ENCODE measurements at places on chromosomes 1 and 21.

DNA sequence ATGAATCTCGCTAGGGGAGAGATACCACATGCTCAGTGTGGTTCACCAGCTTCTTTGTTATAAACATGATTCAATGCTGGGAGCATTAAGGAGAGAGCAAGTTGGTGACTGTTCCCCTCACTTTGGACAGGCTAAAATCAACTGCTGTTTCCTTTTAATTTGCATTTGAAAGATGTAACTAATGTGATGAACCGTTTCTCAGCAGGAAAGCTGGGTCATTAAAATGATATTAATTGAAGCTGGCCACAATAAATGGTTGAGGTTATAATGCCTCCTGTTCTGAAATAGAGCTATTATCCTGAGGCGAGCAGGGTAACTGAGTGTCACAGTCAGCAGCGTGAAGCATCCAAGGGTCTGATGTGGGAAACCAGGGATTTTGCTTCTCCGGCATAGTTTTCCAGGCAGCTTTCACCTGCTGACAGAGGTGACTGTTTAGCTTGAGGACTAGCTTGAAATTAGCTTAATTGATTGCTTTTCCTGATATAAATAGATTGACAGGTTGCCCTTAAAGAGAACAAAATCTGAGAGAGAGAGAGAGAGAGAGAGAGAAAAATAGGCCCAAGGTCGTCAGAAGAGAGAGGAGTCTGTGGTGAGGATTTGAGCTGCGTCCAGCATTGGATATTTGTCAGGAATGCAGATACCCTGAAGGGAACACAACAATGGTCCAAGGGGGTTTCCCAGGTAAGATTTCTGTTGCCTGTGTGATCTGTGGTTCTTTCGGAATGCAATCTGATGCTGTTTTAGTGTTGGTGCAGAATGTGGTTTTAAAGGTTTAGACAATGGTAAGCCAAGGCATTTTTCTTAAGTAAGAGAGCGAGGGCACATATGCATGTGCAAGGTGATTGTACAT lies 209.7 kb downstream of the PATJ start:
- DNase-seq = no peak

DNA sequence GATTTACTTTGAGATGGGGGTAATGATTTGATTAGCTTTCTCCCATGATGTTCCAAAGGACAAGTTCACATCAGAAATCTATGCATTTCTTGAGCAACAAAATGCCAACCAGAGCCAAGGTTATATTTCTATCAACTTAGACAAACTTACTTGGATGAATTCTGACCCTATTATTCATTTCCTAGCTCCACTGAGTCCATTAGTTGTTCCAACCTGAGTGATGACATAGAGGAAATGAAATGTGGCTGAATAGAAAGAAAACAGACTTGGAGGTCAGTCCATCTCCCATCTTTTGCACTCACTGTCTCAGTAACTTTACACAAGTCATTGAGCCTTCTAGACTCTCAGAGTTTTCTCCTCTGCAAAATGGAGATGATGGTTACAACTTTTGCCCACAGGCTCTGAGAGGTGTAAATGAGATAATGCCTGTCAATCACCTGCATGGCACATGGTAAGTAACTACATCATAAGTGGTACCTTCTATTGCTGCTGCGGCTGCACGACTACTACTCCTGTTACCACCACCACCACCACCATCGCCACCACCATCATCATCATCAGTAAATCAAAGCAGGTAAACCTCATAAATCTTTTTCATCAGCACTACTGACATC lies 98.2 kb downstream of the PTPN14 start:
- DNase-seq = no peak

DNA sequence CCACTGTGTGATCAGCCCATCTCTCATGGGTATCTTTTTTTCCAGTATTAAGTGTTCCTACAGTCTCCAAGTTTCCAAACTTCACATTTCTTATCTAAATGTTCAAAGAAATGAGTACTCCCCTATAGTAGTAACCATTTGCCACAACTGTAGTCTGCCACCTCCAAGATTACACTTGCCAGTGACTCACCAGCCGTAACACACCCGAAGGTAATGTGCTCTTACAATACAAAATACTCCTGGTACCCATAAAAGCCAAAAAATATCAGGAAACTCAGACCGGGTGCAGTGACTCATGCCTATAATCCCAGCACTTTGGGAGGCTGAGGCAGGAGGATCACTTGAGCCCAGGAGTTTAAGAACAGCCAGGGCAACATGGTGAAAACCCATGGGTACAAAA lies 20.5 kb upstream of the ZNF496 start:
- DNase-seq = no peak

DNA sequence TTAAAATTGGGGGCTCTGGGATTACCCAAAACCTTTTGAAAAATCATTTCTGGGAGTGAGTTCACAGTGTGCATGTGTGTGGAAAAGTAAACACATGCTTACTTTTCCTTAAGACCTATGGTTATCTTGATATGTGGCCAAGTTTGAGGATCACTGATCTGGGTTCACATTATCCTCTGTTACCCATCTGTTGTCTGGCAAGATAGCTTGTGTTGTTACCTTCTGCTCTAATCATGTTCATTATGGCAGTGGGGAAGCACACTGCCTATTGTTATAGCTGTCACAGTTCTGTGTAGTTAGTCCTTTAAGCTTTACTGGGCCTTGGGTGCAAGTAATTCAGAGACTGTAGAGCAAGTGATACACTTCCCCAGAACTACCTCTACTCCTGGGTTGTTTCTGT lies 5.0 kb downstream of the CTBS start:
- DNase-seq = no peak

- peak; percentile 51 for DNase-seq
Measured at GRCh38 chr21:14589855-14590563, 43.9 kb upstream of the SAMSN1 start.

DNA sequence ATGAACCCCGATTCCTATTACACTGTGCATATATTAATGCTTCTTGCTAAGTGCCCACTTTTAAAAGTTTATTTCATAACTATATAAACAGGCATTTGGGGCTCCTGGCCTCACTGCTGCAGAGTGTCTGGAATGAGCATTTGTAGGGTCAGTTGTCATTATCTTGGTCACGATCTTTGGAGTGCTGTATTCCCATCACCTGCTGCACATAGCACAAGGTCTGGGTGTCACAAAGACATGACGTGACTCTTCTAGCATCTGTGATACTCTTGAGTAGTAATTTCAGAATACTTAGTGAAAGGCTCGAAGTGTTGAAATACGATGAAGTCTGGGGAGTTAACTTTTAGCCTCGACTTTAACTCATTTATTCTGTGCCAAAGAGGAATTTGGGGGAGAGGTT lies 186.4 kb downstream of the FMN2 start:
- no peak for DNase-seq

DNA sequence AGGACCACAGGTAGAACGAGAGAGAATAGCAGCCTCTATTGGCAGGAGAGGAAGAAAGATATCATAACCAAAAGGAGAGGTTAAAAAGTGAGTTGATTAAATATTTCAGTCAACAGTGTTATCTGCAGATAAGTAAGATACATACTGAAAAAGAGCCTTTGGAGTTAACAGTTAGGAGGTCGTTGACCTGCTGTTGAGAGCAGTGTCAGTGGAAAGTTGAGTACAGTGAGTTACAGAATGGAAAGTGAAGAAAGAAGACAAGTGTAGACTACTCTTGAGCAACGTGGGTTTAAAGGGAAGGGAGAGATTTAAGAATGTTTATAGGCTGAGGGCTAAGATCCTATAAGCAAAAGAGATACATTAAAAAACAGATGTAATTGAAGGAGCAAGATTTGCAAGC lies 30.2 kb downstream of the GNAT2 start:
- DNase-seq = no peak

- no peak for DNase-seq
Measured at GRCh38 chr1:225694151-225694603, 41.3 kb upstream of the ENAH start.

- no peak for DNase-seq
Measured at GRCh38 chr1:208103597-208104513, 140.3 kb downstream of the PLXNA2 start.

GRCh38 chr1:56502700-56503245 lies 76.6 kb downstream of the PLPP3 start:
- DNase-seq = no peak

- DNase-seq = no peak
Measured at GRCh38 chr1:93631626-93632365, 49.8 kb downstream of the BCAR3 start.

- no peak for DNase-seq
Measured at GRCh38 chr21:43639470-43640353, 19.6 kb downstream of the HSF2BP start.

GRCh38 chr1:93668951-93669350 lies 12.7 kb downstream of the BCAR3 start:
- DNase-seq = no peak

- no peak for DNase-seq
Measured at GRCh38 chr1:39220891-39221870, 16.7 kb downstream of the MACF1 start.

DNA sequence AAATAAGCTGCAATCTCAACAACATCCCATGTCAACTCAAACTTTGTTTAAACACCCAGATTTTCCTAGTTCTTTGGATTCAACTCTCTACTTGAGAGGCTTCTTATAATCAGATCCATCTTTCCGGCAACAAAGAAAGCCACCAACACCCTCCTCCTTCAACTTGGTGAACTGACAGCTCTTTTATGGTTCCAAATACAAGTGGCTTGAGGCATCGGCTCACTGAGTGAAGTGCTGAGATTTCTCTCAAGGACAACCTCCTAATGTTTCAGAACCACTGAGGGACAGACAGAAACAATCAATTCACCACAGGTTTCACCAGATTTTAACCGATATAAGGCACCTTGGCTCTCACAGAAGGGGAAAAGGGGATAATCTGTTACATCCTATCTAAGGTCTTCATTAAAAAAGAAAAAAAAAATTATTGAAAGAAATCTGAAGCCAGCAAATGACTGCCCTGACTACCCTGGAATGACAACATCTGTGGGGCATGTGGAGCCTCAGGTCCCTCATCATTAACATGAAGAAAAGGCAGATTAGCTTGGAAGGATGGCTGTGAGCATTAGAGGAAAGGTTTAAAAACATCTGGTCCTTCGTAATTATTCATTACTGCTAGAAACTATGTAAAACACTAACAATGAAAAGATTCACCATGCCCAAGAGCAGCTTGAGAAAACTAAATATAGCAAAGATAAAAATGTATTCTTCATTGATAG lies 50.9 kb downstream of the PTPN14 start:
- no peak for DNase-seq

DNA sequence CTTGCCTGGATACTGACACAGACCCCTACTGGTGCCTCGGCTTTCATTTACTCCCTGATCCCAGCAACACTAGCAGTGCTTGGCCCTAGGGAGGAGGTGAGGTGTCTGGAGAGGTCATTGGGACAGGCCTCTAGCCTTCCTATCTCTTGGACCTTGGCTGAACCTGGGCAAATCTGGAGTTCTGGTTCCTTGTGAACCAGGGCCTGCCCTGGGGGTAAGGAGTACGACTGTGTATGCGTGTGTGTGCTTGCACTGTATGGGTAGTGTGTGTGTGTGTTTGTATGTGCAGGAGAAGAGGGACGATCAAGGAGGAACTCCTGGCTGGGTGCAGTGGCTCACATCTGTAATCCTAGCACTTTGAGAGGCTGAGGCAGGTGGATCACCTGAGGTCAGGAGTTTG lies 252.7 kb upstream of the CSF3R start:
- no peak for DNase-seq

GRCh38 chr1:2856066-2856390 lies 54.5 kb upstream of the TTC34 start:
- no peak for DNase-seq

DNA sequence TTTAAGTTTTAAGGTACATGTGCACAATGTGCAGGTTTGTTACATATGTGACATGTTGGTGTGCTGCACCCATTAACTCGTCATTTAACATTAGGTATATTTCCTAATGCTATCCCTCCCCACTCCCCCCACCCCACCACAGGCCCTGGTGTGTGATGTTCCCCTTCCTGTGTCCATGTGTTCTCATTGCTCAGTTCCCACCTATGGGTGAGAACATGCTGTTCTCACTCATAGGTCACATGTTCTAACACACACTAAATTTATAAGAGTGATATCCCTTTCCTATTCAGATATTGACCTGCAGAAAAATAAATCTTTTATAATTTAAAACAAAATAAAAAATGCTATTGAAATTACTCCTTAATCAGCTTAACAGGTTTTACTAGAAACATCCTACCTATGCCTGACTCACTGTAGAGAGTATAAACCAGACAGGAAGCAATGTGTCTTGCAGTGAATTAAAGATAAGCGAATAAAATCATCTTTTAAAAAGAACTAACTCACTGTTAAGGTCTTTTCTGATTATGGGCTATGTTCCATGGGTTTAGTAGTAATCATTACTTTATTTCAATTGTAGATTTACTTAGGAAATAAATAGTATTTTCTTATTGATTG lies 82.0 kb upstream of the DPH5 start:
- DNase-seq = no peak

GRCh38 chr1:154629061-154629674 lies 21.2 kb upstream of the ADAR start:
- no peak for DNase-seq

GRCh38 chr21:42587036-42587435 lies 66.4 kb upstream of the PDE9A start:
- no peak for DNase-seq

DNA sequence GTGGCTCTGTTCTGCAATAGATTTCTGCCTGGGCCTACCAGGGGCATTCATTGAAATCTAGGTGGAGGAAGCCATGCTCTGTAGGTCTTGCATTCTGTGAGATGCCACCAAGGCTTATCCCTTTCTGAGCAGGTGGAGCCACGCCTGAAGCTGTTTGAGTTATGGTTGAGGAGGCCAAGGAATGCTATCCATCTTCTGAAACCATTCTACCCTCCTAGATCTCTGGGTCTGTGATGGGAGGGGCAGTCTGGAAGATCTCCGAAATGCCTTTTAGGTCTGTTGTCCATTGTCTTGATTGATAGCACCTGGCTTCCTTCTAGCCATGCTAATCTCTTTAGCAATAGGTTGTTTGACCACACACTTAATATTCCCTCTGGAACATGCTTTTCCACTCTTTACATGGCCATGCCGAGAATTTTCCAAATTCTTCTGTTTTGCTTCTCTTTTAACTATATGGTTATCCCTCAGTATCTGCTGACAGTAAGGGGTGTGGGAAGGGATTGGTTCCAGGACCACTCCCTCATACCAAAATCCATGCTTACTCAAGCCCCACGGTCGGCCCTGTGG lies 45.2 kb downstream of the AK4 start:
- no peak for DNase-seq

DNA sequence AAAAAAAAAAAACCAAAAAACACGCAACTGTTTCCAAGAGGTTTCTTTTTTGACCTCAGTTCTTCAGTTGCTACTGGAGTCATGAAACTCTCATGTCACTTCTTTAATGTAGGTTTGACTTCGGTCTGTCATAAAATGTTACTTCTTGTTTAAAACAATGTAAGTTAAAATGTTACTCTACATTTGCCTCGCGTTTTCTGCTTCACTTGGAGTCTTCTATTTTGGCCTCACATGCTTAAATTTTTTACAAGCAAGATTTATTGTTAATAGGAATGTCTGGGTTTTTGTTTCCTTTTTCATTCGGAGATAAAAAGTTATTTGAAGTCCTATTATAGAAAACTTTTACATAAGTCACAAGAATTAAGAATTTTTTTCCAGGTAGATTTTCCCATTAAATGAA lies 880.2 kb downstream of the LTN1 start:
- DNase-seq = no peak
